Activated gamma-delta T cell treated with Interleukin-2 at 50 U/mL for 16 hours (primary cell): ENCODE measurements at places on chromosomes 2 and 18.

DNA sequence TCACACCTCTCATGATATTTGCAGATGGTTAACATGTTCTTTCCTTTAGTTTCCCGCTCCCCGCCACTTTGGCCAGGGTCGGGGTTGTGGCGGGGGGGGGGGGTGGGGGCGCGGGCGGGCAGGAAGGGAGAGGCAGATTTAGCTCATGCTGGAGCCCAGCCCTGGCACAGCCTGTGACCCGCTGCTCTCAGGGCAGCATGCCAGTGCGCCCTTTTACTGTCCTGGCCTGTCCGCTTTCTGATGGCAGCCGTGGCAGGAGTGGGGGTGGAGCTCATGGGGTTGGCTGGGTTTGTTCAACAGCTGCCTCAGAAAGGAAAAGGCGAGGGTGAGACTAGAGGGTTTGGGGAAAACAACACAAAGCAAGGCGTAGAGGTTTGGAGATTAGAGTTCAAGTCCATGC is 56.1 kb downstream of the TNP1 start:
- DNase-seq = no peak

DNA sequence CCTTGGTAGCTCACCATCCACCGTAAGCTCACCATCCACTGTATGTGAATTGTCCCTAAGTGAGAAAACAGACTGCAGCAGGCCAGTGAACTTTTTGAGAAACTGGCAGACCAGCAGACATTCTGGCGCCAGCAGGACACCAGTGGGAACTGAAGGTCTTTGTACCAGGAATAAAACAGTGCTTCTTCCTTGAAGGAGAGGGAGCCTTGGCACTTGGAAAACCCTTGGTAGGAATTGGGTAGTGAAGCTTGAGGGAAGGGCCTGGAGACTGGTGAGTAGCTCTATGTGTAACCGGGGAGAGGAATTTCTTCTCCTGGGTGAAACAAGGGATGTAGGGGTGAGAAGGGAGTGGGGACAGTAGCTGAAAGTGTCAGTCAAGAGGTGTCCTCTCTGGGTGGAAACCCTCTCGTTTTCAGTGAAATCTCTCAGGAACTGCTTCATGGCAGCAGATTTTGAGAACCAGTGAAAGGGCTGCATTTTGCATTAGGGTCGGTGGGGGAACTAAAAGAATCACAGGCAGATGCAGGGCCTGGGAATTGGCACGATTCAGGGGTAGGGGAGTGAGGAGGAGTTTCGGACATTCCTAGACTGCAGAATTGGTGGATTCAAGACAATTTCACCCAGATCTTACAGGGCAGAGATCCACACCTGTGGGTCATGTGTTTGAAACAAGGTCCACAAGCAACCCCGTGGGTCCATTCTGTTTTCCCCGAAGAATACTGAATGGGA is 131.5 kb upstream of the DLX2 start:
- DNase-seq = no peak

- no peak for DNase-seq
These were observed 2.2 kb upstream of the MTCL1 start for GRCh38 chr18:8703092-8703709.

DNA sequence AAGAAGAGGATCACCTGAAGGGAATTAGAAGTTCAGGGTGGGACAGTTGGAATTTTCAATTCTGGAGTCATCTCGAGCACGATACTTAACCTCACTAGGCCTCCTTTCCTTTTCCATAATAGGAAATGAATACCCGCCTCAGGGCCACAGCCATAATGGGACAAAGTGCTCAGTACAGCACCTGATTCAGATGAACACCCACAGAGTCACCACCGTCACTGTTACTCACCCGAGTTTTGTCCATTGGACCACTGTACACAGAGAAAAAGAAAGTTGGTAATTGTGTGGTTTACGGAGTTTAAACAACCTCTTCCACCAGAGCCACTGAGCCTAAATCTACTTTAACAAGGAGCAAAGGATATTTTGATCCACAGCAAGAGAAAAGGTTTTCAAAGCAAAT is 122.0 kb upstream of the NDUFV2 start:
- DNase-seq = no peak

GRCh38 chr2:96579422-96579821 is 42.9 kb downstream of the ARID5A start:
- DNase-seq = no peak

- no peak for DNase-seq
These were observed 130.7 kb upstream of the TPO start for GRCh38 chr2:1282552-1282951.

DNA sequence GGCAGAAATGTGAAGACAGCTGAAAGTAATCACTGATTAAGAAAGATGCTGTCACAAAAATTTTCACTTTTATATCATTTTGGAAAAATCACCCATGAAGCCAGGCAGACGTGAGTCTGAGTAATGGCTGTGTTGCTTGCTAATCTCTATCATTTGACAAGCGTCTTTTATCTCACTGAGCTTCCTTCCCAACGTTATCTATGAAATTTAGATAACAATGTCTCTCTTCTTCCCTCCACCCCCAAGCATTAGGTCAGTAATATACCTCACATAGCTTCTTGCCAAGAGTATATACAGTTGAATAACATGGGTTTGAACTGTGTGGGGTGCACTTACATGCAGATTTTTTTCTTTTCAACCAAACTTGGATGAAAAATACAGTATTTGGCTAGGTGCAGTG is 388.6 kb upstream of the NRXN1 start:
- DNase-seq = no peak

DNA sequence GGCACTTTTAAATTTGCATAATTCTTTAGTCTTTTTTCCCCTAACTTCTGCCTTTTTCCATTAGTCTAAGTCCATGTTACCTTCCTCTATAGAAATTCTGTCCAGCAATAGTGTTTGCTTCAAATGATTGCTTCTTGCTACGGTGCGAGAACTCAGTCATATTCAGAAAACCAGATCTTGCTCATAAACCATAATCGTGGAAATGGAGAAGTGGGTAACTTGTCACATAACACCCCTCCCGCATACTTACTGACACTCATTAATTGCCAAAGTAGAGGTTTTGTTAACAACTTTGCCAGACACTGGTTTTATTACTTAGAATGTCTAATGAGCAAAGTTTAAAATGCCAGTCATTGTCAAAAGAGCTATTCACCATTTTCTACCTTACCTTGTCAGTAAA is 94.3 kb upstream of the TWSG1 start:
- no peak for DNase-seq

DNA sequence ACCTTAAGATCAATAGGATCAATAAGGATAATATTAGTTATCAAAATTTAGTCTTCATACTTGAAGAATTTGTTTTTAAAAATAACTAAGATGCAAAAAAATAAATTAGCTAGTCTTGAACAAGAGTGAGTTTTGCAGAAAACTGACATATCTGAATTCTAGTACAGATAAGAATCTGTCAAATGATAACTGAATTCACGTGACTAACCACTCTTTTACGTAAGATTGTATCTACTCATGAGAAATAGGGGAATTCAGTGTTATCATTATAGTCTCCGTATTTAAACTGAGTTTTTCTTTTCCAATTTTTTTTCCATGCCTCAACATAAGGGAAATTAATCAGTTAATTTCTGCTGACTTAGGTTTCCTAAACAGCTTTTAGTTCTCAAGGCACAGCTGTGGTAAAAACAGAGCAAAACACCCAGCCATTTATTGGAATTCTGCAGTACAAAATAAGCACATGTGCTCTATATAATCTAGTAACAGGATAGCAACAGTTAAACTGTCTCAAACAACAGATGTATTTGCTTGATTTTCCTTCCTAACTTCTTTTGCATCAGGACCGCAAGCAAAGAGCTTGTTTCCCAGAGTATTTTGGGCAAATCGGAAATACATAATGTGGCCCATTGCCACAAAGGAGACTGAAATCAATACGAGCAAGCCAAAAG is 19.1 kb downstream of the SLC40A1 start:
- DNase-seq = no peak

- DNase-seq = no peak
These were observed 41.0 kb upstream of the FOSL2 start for GRCh38 chr2:28351621-28352020.

DNA sequence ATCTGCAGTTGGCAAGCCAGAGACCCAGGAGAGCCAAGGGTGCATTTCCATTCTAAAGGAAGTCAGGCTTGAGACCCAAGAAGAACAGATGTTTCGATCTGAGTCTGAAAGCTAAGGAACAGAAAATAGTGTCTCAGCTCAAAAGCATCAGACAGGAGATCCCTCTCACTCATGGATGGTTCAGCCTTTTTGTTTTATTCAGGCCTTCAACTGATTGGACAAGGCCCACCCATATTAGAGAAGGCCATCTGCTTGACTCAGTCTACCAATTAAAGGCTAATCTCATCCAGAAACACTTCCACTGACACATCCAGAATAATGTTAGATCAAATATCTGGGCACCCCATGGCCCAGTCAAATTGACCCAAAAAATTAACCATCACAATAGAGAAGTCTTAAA is 255.0 kb downstream of the TXNL1 start:
- DNase-seq = no peak

DNA sequence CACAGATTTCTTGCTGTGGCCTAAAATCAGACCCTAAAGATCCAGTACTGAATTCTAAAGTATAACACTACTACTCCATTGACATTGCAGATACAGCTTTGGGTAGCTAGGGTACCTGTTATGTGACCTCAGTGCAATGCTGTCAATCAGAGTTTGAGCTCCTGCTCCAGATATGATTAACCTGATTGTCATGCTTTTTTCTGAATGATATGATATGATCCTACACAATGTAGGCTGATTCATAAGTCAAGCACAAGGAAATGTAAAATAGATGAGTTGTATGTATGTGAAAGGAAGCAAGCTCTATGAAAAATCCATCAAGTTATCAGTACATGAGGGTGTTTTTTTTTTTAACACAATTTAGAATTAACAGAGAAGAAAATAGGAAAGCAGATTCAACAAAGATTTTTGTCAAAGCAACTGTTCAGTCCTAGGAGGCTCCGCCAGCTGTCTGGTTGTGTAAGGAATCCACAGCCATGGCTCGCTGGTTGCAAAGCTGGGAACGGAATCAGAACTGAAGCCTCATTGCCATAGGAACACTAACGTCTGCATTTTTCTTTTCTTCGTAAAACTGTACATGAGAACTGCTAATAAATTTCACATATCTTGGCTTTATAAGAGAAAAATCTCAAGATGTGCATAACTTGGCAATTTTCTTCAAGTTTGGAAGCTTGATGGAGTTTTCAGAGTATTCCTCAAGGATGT is 52.9 kb downstream of the NR4A2 start:
- no peak for DNase-seq

GRCh38 chr18:4851301-4851976 is 345.6 kb downstream of the AKAIN1 start:
- no peak for DNase-seq

- DNase-seq = no peak
These were observed 11.3 kb upstream of the OXER1 start for GRCh38 chr2:42775186-42775585.

- DNase-seq = no peak
These were observed 104.2 kb upstream of the LYPD1 start for GRCh38 chr2:132774189-132774588.

GRCh38 chr2:30994227-30995056 is 143.8 kb downstream of the GALNT14 start:
- DNase-seq = no peak

DNA sequence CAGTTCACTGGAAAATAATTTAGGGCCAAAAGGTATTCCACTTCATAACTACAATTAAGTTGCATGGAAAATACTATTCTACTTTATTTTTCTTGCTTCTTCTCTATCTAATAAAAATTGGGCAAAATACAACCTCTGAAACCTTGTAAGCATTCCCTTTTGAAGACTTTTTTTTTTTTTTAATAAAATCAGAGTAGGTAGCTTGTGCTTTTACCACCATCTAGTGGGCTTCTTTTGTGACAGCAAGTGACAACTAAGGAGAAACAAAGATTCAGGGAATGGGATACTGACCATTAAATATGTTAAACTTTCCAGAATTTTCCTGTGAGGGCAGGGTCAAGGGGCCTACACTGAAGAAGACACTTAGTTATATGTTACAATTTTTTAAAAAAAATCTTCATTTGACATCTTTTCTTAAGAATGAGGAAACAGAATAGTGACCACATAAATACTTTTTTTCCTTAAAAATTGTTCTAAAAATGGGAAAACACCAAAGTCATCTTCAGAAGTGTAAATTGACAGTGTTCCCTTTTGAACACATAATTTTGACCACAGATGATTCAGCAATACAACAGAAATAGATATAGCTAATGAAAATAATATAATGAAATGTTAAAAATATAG is 1183.2 kb upstream of the ACVR2A start:
- no peak for DNase-seq

- no peak for DNase-seq
These were observed 260.4 kb downstream of the STK39 start for GRCh38 chr2:167987026-167987425.

- DNase-seq = no peak
These were observed 242.8 kb downstream of the GLI2 start for GRCh38 chr2:120978359-120979050.

- no peak for DNase-seq
These were observed 74.1 kb downstream of the BOD1L2 start for GRCh38 chr18:57220930-57221483.

DNA sequence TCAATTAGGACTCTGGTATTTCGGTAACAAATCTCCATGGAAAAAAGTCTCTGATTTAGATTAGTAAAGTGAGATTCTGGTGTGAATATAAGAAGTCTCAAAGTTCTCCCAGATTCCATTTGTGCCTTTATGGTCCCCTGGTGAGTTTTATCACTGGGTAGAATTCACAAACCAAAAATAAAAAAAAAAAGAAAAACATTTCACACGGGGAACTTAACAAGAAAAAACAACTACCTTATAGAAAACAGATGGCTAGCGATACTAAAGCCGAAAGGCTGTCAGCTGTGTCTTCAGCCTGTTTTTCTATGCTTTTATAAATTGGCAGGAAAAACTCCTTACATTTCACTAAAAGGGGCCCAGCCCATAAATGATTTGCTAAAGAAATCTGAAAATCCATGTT is 50.6 kb downstream of the COL5A2 start:
- DNase-seq = no peak

- DNase-seq = no peak
These were observed 10.0 kb upstream of the VPS54 start for GRCh38 chr2:64029116-64029665.

DNA sequence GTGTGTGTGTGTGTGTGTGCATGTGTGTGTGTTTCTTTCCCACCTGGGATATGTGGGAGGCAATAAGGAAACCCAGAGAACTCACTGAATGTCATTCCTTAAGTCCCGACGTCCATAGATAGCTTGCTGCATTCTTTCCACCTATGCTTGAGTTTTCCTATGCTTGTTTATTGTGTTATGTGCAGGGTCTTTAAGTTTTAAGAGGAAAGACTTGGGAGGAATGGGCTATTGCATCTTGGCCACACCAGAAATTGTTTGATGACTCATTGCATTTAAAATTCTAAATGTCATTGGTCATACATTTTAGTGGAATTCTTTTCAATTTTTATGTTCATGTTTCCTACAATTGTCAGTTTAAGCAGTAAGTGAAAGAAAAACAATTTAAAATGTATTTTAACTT is 33.7 kb downstream of the STARD6 start:
- no peak for DNase-seq

- DNase-seq = no peak
These were observed 77.4 kb downstream of the RNF144A start for GRCh38 chr2:6994536-6995128.

- DNase-seq = no peak
These were observed 155.8 kb upstream of the KLF7 start for GRCh38 chr2:207321514-207321913.

GRCh38 chr18:40789286-40789685 is 1165.7 kb upstream of the PIK3C3 start:
- no peak for DNase-seq
